ENCODE measurements at places on chromosomes 3 and 15. TPM values are rescaled to one million over a fixed set of nuclear protein-coding genes. Genes with fewer than 3 reads are reported as not detected.

DNA sequence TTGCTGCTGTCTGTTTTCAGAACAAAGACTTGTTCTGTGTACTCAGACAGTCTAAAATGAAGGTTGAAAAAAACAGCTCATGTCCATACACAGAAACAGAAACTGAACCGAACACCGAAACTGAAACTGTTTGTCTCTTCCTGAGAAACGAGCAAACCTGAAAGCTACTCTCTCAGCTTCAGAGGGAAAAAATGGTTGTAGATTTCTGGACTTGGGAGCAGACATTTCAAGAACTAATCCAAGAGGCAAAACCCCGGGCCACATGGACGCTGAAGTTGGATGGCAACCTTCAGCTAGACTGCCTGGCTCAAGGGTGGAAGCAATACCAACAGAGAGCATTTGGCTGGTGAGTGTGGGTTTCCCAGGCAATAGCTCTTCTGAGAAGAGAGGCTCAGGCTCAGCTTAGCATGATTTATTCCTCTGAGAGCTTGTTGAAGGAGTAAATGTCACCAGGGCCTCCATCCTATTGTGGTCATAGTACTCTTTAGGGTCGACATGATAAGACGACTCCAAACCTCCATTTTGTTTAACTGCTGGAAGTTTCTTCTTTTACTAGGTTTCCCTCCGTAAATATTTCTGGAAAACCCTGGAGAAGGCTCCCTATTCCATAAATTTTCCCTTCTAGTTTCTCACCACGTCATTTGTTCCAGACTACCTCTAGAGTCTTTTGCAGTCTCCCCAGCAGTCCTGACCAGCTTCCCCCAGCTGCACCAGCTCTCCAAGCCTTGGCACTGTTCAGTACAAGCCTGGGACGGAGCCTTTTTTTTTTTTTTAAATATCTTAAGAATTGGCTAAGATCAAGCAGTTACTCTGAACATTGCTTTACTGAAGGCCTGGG, at the start of gene RTP4:
TSS of gene RTP4 (plus strand) at position 135 of the 838 bp plus-strand sequence. CDS start at position 192, 57 bp downstream.
- no peak for DNase-seq

DNA sequence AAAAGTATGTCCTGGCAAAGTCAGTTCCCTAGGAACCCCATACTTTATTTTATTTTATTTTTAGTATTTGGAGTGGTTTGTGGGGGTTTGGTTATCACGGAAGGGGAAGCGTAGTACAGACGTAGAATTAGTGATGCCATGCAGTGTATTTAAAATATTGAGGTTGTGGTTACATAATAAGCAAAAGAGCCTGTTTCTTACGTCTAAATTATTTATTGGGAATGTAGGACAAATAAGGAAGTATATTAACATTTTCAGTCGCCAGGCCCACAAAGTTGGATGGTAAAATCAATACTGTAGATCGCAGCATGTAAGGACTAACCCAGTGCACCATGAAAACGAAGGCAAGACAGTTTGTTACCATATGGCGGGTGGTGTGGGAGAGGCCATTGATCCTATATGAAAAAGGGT, 558 bp downstream of the DTWD1 start:
- DNase-seq = no peak

- DNase-seq = no peak
These were observed 8.5 kb upstream of the ILDR1 start for GRCh38 chr3:122030381-122031122.

SLCO2A1 gene
- total RNA-seq = 2.4 TPM

- peak; percentile 65 for DNase-seq
These were observed 11.6 kb downstream of the NT5DC2 start for GRCh38 chr3:52521881-52522650.

- no peak for DNase-seq
These were observed 212.5 kb downstream of the EPHB1 start for GRCh38 chr3:135007607-135008006.

GRCh38 chr3:192364316-192364715, 363.0 kb downstream of the FGF12 start:
- DNase-seq = no peak

DNA sequence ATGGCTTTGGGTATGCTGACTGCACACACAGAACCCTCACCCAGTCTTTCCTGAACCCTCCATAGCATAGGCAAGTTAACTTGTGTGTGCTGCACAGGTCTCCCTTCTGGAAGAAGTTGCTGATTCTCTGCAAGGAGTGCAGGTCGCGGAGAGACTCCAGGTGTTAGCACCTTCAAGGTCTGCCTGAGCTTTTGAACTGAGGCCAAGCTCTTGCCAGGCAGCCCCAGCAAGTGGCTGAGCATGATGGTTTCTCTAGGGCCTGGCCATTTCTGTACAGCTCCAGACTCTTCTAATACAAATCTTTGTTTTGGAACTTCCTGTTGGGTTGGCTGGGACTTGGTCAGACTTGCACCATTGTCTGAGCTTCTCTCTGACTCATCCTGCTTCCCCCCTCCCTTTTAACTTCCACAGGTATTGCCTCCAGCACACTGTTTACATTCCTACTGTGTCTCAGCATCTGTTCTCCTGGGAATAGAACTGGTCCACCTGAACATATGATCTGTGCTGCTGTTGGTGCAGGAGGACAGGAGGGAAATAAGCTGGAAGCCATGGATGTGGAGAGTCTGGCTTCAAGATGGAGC, 53.3 kb downstream of the KY start:
- DNase-seq = no peak

GRCh38 chr3:62133015-62133414, 240.3 kb downstream of the FEZF2 start:
- no peak for DNase-seq

HIGD2B gene
- 0.17 TPM for total RNA-seq

GRCh38 chr3:65079560-65079959, 391.8 kb upstream of the ADAMTS9 start:
- DNase-seq = no peak

Measured in H7 (cell line).